ENCODE measurements at places on chromosomes 1 and 21.

GRCh38 chr1:31626223-31627207 lies 9.0 kb downstream of the HCRTR1 start:
- no peak for DNase-seq

- DNase-seq, result no peak
Observed at GRCh38 chr1:5286244-5286643, 631.8 kb downstream of the AJAP1 start.

- no peak for DNase-seq
Observed at GRCh38 chr1:236520445-236521005, 3.3 kb upstream of the LGALS8 start.

- DNase-seq, result no peak
Observed at GRCh38 chr1:235588916-235589515, 60.6 kb downstream of the GNG4 start.

DNA sequence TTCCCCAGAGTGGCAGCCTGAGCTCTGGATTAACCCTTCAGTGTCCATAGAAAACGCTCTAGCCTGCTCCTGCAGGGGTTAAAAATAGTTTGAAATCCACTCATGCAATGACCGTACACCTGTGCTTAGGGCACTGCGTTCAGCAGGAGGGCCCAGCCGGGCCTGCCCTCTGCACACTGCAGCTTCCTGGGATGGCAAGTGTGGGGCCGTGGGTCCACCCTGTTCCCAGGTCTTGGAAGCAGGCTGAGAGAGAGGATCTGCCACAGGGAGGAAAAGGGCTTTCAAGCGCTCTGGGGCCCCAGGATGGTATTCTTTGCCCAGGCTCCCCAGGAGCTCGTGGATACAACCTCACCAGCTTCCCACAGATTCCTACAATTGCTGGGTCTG lies 1.5 kb upstream of the S100B start:
- DNase-seq, result no peak

DNA sequence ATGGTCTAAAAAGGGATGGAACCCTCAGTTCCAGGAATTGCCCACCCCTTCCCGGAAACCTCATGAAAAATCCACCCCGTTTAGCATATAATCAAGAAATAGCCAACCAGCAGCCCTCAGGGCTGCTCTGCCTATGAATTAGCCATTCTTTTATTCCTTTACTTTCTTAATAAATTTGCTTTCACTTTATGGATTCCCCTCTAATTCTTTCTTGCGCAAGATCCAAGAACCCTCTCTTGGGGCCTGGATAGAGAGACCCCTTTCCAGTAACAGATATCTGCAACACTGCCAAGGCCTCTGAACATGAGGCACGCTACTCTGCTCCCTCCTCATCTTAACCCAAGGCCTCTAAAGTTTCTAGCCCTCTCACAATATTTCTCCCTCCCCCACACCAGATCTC lies 58.9 kb upstream of the POU2F1 start:
- DNase-seq, result no peak

GRCh38 chr1:98693385-98693784 lies 31.9 kb downstream of the SNX7 start:
- no peak for DNase-seq

- no peak for DNase-seq
Observed at GRCh38 chr21:31509194-31510017, 150.1 kb upstream of the SOD1 start.

DNA sequence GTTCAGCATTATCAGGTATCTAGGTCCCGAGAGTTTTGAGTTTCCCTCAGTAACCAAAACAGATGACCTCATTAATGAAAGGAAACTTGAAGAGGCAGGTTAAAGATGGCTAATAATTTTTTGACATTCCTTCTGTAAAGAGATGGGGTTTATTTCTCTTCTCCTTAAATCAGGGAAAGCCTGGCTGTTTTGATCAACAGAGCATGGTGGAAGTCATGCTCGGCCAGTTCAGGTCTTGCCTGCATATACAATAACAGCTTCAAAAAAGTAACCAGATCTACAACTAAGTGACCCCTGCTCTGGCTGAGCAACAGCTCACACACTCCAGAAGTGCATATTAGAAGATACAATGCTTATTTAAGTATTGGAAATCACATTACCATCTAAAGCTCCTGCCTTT lies 36.6 kb upstream of the POU2F1 start:
- no peak for DNase-seq

- no peak for DNase-seq
Observed at GRCh38 chr1:3016641-3017439, 4.4 kb upstream of the ACTRT2 start.

GRCh38 chr1:233390842-233391737 lies 63.6 kb downstream of the MAP3K21 start:
- no peak for DNase-seq

All from fibroblast of skin of left quadriceps (primary cell).